ENCODE measurements at places on chromosomes 5 and 9. TPM values are rescaled to one million over a fixed set of nuclear protein-coding genes. Genes with fewer than 3 reads are reported as not detected.

The PTPN3 gene
- 15.0 TPM for total RNA-seq

DNA sequence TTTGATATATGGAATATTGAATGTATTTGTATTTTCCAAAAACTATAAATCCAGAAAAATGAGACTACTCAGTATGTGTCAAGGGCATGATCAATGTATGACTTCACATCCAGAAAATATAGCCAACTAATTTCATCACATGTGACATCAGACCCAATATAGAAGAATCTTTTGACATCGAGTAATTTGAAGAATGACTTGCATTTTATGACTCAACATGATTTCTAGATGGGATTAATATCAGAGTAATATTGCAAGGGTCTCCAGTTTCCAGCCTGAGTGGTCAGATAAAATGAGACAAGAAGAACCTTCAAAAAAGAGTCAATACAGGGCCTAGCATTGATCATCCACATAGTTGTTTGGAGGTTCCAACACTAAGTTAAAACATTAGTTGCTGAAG is 467.5 kb upstream of the PAPPA start:
- no peaks in the 10 kb centered on the region for H3K36me3 ChIP-seq
- H3K27me3 ChIP-seq = no peaks in the 10 kb centered on the region
- DNase-seq = no peak
- H3K4me3 ChIP-seq = no peak overlapping the region
- H3K4me1 ChIP-seq = no peaks in the 10 kb centered on the region

The ADGRV1 gene
- 15.9 TPM for total RNA-seq

DNA sequence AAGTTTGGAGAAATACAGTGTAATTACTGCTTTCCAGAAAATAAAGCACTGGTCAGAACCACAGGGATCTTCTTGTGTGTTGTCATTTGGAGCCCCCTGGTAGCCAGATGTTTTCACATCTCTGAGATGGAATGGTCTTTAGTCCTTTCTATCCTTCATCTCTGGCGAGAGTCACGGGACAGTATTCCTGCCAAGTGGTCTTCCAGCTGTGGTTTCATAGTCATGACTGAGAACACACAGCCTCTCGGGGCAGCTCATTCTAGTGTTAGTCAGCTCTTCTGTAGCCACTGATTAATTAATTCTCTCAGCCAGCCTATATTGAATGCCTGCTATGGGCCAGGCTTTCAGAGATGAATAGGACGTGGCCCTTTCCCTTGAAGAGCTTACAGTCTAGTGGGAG is 34.1 kb downstream of the HMGXB3 start:
- peaks cover 63% of the 10 kb centered on the region for H3K36me3 ChIP-seq
- no peak overlapping the region for H3K4me3 ChIP-seq
- DNase-seq = no peak

DNA sequence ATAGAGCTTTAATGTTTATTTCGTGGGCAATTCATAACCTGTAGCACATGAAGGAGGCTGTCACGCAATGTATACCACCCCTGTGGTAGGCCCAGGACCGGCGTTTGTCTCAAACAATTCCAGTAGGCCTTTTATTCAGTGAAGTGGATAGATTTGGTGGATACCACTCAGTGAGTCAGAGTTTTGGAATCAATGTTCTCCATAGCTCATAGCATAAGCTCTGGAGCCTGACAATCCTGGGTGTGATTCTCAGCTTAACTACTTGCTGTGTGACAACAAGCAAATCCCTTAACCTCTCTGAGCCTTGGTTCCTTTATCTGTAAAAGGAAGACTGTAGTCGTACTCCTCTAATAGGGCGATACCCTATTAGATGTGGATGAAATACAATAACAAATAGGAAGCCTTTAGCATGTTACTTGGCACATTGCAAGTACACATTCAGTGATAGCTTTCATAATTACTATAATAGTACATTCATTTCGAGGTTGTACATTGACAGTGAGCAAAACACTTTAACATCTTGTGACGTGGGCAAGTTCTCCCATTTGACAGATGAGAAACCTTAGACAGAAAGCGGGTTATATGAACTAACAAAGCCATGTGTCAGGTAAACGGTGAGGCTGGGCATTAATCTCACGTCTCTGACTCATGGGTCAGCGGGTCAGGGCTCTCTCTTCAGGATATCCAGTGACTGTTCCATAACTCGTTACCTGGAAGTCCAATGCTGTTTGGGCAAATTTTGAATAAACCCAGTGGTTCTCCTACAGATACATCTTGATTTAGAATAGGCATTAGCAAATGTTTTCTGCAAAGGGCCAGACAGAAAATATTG is 130.8 kb downstream of the C9orf152 start:
- no peak overlapping the region for H3K4me3 ChIP-seq
- H3K4me1 ChIP-seq = peaks cover 4% of the 10 kb centered on the region
- DNase-seq = no peak

Measured in right lobe of liver (tissue), 6 donors.